Right renal pelvis (tissue), 4 donors: ENCODE measurements at places on chromosomes 3 and 15.

GRCh38 chr3:135020181-135020580 lies 225.1 kb downstream of the EPHB1 start:
- no peak for DNase-seq

DNA sequence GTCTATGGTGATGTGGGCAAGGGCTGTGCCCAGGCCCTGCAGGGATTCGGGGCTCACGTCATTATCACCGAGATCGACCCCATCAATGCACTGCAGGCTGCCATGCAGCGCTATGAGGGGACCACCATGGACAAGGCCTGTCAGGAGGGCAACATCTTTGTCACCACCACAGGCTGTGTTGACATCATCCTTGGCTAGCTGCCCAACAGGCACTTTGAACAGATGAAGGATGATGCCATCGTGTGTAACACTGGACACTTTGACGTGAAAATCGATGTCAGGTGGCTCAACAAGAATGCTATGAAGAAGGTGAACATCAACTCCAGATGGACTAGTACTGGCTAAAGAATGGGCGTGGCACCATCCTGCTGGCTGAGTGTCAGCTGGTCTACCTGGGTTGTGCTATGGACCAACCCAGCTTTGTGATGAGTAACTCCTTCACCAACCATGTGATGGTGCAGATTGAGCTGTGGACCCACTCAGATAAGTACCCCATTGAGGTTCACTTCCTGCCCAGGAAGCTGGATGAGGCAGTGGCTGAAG lies 6.1 kb upstream of the USP8 start:
- DNase-seq, result no peak

GRCh38 chr3:156685198-156685597 lies 10.8 kb downstream of the TIPARP start:
- DNase-seq, result no peak

- DNase-seq, result no peak
These were observed 31.4 kb downstream of the HRH1 start for GRCh38 chr3:11185564-11186317.

DNA sequence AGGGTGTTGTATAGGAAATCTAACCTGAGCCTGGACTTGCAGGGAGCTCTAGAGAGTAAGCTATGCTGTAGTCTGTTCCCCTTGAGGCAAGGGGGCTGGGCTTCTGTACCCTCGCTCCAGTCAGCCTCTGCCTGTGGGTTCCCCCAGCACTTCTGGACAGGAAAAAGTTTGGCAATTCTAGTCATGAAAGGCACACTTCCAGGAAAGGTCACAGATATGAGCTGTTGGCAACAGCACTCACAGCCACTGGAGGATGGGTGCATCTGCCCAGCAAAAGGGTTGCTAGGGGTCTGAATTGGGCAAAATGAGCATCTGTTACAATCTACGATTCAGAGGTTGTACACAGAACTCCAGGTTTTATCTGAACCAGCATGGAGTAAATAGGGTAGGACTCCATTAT lies 281.2 kb downstream of the ERC2 start:
- no peak for DNase-seq

- no peak for DNase-seq
These were observed 72.6 kb downstream of the ZBTB20 start for GRCh38 chr3:115074502-115074901.
